ENCODE measurements at places on chromosomes 16 and 17. TPM values are rescaled to one million over a fixed set of nuclear protein-coding genes. Genes with fewer than 3 reads are reported as not detected.

DNA sequence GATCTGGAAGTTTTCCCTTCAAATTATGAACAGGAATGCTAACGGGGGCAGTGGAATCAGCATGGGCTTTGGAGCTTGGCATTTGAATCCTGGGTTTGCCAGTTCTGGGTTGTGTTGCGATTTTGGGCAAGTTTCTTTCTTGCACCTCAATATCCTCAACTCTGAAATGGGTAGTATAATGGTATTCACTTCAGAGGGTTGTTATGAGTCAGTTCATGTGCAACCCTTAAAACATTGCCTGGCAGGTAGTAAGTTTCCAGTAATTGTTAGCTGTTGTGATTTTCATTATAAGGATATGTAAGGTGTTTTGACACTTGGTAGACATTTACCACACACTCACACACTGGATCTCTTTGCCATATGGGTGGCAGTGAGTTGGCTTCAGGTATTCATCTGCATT is 33.4 kb downstream of the SNX29 start:
- DNase-seq = no peak
- no peaks in the 10 kb centered on the region for H3K36me3 ChIP-seq
- no peaks in the 10 kb centered on the region for H3K27me3 ChIP-seq
- H3K27ac ChIP-seq = peak overlapping the region; percentile 26
- H3K4me1 ChIP-seq = no peaks in the 10 kb centered on the region

- no peak overlapping the region for H3K27ac ChIP-seq
- H3K4me3 ChIP-seq = no peak overlapping the region
- no peaks in the 10 kb centered on the region for H3K36me3 ChIP-seq
- no peak for DNase-seq
Measured at GRCh38 chr16:50326835-50327465, 41.8 kb downstream of the BRD7 start.

DNA sequence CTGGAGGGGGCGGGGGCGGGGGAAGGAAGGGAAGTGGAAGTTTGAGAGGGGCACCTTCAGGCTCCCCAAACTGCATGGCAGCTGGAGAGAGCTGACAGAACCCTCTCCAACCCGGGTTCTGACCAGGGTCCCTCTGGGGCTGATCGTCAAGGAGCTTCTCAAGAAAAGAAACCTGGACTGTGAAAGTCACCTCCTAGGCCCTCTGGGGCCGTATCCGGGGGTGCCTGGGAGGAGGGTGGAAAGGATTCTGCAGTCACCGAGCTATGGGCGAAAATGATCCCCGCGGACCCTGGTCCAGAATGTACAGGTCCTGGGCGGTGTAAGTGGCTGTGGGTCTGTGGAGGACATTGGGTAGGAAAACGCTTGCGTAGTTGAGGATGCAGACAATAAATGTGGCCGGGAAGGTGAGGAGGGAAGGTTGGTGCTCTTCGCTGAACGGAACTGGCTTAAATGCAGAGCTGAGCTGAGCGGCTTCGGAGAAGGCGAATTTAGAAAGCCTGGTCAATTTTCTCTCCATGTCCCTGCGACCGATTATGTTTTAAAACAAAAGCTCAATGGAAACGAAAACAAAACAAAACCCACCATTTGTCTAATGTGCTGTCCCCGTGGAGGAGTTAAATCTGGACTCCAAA is 3.6 kb upstream of the LHX1 start:
- no peak for DNase-seq
- peaks cover 48% of the 10 kb centered on the region for H3K4me1 ChIP-seq
- no peaks in the 10 kb centered on the region for H3K36me3 ChIP-seq
- no peak overlapping the region for H3K27ac ChIP-seq

GRCh38 chr16:51939378-51939871 is 607.5 kb downstream of the TOX3 start:
- no peak for DNase-seq
- no peak overlapping the region for H3K27ac ChIP-seq
- no peaks in the 10 kb centered on the region for H3K36me3 ChIP-seq
- no peak overlapping the region for H3K4me3 ChIP-seq
- H3K4me1 ChIP-seq = no peaks in the 10 kb centered on the region

- no peaks in the 10 kb centered on the region for H3K27me3 ChIP-seq
- DNase-seq = no peak
- no peak overlapping the region for H3K4me3 ChIP-seq
Measured at GRCh38 chr17:73013816-73014663, 78.4 kb downstream of the SLC39A11 start.

DNA sequence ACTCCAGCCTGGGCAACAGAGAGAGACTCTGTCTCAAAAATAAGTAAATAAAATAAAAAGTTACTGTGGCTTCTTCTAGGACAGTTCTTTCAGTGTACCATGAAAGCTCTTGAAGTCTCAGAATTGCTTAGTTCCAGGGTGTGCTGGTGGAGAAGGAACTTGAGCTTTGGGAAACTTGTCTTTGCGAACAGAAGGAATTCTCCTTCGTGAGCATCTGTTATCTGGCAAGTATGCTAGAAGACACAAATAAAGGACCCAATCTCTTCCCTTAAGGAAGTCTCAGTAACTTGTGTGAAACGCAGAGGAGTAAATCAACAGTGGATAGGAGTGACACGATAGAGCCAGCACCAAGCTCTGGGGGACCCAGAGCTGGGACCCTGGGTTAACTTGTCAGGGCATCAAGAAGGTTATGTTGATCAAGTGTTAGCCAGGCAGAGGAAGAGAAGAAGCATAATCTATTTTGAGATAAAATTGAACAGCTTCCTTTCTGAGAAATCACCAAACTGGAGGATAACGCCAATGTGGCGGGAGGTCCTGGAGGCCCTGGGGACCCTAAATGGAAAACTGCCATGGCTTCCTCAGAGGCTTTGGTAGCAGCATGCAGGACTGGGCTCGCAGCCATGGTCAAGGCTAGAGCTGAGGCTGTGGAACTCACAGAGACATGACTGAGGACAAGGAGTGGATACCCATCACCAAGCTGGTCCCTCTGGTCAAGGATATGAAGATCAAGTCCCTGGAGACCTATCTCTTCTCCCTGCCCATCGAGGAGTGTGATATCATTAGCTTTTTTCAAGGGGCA is 72.1 kb upstream of the HAS3 start:
- no peaks in the 10 kb centered on the region for H3K36me3 ChIP-seq
- H3K4me3 ChIP-seq = no peak overlapping the region
- H3K27ac ChIP-seq = no peak overlapping the region

DNA sequence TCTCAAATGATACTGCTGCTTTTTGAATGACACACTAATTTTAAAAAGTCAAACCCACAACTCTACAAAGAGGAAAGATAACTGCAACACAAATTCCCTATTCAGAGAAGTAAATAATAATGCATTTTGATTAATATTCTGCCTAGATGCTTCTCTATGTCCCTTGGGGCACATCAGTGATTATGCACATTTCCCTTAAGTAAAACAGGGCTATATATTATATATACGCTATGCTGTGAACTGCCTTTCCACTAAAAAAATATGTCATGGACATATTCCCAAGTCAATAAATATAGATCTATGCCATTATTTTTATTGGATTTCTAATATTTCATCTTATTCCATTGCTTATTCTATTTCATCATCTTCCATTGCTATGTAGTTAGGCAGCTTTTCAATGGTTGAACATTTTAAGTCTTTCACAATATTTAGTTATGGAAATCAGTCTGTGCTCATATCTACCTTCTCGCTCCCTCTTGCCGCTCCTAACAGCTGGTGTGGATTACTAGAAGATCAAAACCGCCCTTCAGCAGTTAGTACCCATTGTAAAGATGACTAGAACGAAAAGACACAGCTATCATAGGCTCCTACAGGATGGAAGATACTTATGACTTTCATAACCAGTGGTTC is 468.2 kb upstream of the GOT2 start:
- H3K4me1 ChIP-seq = no peaks in the 10 kb centered on the region
- H3K27me3 ChIP-seq = no peaks in the 10 kb centered on the region
- DNase-seq = no peak
- H3K36me3 ChIP-seq = no peaks in the 10 kb centered on the region
- no peak overlapping the region for H3K27ac ChIP-seq

- H3K4me3 ChIP-seq = peak within 1 kb of the TSS; percentile 26
- peaks cover 23% of the 10 kb centered on the region for H3K4me1 ChIP-seq
- H3K27me3 ChIP-seq = no peaks in the 10 kb centered on the region
- DNase-seq = peak; percentile 60
Measured at GRCh38 chr17:75843577-75844529, at the start of gene UNC13D. Gene UNC13D (minus strand): TSS chr17:75844404. CDS start chr17:75844337, 67 bp downstream.

DNA sequence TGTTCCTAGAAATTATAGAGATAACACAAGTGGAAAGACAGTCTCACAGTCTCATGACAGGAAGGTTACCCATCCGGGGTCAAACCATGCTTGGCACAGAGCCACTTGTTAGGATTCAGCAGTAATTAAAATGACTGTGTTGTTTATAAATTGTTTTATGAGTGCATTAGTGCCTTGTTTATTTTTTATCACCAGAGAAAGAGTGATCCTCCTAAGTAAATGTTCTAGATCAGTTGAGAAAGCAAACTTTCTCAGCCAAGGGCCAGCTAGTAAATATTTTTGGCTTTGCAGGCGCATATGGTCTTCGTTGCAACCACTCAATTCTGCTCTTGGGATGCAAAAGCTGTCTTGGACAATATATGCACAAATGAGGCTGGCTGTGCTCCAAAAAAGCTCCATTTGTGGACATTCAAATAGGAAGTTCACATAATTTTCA is 253.9 kb upstream of the CACNG5 start:
- H3K4me3 ChIP-seq = no peak overlapping the region
- H3K27ac ChIP-seq = no peak overlapping the region
- DNase-seq = peak; percentile 57
- no peaks in the 10 kb centered on the region for H3K4me1 ChIP-seq

The PLA2G10 gene
- total RNA-seq = 30.5 TPM

The C17orf50 gene
- not detected for total RNA-seq

The KSR1 gene
- 16.5 TPM for total RNA-seq

The CD300H gene
- total RNA-seq = not detected

The ORC6 gene
- 28.4 TPM for total RNA-seq

The KRT20 gene
- 1,735 TPM for total RNA-seq
